Esophagus squamous epithelium (tissue), 5 donors: ENCODE measurements at places on chromosomes 16 and 17.

GRCh38 chr16:89197633-89198416 is 2.5 kb downstream of the SLC22A31 start:
- DNase-seq, result no peak

- DNase-seq, result no peak
Measured at GRCh38 chr16:63653044-63653839, 1468.6 kb downstream of the CDH11 start.

- DNase-seq, result no peak
Measured at GRCh38 chr16:65787921-65788320, 578.6 kb upstream of the CDH5 start.

DNA sequence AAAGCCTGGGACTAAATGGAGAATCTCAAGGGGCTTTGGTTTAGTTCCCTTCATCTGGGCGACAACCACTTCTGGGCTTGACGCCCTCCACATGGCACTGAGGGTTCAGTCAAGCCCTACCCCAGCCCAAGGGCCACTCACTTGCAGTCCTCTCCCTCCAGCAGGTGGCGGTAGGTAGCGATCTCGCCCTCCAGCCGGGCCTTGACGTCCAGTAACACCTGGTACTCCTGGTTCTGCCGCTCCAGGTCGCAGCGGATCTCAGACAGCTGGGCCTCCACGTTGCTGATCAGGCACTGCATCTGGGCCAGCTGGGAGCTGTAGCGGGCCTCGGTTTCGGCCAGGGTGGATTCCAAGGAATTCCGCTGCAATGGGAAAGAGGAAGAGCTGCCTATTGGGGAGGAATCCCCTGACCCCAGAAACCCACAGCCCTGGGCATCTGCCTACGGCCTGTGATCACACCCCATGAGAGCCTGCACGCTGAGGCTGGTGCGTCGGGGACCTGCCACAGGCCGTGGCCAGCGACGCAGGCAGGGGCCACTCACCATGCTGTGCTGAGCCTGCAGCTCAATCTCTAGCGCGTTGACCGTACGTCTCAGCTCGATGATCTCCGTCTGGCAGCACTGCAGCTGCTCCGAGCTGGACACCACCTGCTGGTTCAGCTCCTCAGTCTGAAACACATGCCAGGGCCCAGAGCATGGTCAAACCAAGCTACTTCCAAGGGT is 2.7 kb downstream of the KRT36 start:
- DNase-seq, result no peak

- no peak for DNase-seq
Measured at GRCh38 chr16:54286366-54287130, at the start of gene IRX3. IRX3 (minus strand) TSS chr16:54286787; CDS start chr16:54286050, 737 bp downstream.

GRCh38 chr17:48310748-48311213 is 119.2 kb downstream of the SKAP1 start:
- DNase-seq, result no peak

- no peak for DNase-seq
Measured at GRCh38 chr17:70484496-70484895, 315.2 kb downstream of the KCNJ2 start.

- DNase-seq, result no peak
Measured at GRCh38 chr16:87178977-87179376, 138.2 kb downstream of the C16orf95 start.

DNA sequence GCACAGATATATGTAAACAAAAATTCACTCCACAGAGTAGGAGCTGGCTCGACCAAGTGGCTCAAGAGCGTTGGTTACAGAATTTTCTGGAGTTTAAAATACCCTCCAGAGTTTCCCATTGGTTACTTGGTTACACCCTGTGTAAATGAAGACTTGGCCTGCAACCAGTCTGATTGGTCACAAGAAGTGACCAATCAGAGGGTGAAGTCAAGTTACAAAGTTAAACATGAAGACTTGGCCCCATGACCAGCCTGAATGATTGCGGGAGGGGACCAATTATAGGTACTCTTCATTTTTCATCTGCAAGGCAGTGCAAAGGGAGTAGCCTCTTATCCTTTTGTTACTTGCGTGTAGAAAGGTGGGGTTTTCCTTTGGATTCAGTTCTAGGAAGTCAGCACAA is 121.3 kb upstream of the SALL1 start:
- DNase-seq, result no peak

GRCh38 chr17:77319211-77320043 is 178.7 kb downstream of the SEC14L1 start:
- DNase-seq, result no peak

GRCh38 chr17:59315866-59316265 is 15.6 kb upstream of the YPEL2 start:
- DNase-seq, result no peak

DNA sequence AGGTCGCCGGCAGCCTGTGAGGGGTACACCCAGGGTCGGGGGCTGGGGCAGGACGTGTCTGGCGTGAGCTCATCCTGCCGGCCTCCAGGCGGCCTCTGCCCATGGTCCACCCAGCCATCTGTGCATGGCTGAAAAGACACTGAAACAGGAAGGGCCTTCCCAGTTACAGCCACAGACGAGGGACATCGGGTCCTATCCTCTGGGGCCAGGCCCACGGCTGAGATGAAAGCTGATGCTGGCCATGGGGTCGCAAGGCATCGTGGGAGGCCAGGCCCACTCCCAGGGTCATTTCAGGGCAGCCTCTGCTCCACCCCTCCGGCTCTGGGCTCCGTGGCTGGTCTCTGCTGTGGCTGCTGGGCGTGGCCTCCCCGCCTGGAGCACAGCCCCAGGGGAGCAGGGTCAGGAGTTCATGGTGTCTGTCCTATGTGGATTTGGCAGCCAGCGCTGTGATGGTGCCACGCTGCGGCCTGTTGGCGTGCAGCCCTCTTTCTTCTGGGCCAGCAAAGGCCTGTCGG is 16.6 kb upstream of the ATP6V0C start:
- DNase-seq, result no peak

- DNase-seq, result no peak
Measured at GRCh38 chr17:78577296-78577695, at the start of gene DNAH17. DNAH17 (minus strand) TSS chr17:78577396; CDS start chr17:78575057, 2,339 bp downstream.

DNA sequence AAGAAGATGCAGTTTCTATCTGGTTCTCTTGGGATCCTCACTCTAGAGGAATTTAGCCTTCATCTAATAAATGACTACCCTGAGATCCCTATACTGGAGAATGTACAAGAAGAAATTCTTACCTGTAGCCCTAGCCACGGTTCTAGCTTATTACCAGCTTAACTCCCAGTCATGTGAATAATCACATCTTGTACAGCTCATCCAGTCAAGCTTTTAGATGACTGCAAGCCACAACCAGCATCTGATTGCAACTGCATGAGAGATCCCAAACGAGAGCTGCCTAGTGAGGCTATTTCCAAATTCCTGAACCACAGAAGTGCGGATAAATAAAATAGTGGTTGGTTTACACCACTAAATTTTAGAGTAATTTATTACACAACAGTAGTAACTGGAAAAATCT is 196.0 kb upstream of the CPHXL start:
- DNase-seq, result no peak

- no peak for DNase-seq
Measured at GRCh38 chr17:75834928-75835653, 9.1 kb downstream of the UNC13D start.

- DNase-seq, result no peak
Measured at GRCh38 chr16:1678500-1679098, 520 bp downstream of the JPT2 start.

DNA sequence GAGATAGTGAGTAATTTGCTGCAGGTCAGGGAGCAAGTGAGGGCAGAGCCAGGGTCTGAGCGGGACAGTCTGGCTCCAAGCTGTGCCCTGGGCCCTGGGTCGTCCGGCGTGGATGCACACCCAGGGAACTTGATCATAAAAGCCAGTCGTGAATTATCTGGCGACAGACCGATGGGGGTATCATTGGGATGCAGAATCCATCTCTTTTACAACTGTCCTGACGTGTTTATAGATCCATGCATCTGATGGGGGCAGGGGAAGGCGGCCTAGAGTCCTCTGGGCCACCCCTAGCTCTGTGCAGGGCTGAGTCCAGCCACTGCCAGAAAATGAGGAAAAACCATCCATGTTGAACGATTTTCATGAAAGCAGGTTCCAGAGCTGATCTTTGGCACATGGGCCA is 332.8 kb downstream of the C16orf95 start:
- DNase-seq, result no peak

DNA sequence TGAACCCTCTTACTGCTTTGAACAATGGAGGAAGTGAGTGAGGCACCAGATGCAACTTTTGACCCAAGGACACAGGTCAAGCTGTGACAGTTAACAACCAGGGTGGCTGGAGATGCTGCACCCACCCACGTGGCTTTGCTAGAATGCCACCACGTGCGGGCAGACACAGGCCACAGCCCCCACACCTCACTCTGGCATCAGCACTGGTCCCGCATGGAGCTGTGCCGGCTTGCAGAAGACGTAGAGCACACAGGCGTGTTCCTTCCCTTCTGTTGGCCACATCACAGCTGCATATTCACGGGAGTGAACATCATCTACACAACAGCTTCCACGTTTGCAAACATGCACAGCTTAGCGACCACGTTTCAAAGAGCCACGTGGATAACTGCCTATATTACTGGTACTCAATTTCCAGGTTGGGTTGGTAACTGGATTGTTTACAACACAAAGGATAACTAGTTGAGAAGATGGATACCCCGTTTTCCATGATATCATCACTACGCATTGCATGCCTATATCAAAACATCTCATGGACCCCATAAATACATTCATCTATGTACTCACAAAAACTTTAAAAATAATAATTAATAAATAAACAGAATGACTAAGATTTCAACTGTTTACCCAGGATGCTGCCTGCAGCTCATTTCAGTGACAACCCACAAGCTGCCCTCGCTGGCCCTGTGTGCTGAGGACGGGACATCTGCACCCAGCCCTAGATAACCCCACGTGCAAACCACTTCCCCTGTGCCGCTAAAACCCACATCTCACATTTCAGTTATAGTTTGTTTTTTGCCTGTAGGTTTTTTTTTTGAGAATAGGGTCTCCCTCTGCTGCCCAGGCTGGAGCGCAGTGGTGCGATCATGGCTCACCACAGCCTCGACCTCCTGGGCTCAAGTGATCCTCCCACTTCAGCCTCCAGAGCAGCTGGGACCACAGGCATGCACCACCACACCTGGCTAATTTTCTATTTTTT is 132.0 kb downstream of the ANKRD11 start:
- DNase-seq, result no peak

GRCh38 chr16:53537626-53538025 is 34.6 kb upstream of the AKTIP start:
- DNase-seq, result no peak

DNA sequence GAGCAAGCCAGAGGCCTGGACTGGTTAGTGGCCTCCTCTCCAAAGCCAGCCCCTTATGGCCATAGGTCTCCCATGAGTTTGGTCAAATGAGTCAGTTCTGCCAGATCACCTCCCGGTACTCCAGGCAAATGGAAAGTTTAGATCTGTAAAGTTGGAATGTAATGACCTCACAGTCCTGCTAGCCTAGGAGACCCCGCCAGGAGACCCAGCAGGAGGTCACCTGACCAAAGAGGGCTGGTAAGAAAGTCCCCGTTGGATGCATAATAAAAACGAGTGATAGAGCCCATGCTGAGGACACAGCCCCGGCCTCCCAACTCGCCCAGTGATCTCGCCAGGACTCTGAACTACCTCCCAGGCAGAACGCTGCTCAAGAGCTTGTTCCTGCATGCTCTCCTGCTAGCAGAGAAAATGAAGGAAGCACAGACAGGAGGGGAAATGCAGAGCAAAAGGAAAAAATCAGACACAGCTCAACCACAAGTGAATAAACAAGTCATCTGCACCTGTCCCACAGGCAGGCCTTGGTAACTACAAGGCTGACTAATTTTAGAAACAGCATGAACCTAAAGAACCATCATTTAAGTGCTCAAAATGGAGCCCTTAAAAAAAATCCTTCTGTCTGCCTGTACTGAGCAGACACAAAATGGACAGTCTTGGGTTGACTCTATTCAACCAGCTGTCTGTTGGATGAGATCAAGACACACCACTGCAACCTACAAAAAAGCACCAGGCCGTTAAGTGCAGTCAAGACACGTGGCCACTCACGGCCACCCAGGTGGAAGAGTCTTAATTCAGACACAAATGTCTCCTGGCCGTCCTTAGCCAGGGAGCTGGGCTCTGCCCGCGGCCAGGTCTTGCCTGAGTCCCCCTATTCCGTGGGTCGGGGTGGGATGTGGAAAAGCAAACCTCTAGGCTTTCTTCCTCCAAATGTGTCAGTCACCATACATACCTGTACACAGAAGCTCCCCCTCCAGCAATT is 9.2 kb downstream of the CDIP1 start:
- DNase-seq, result no peak

- DNase-seq, result no peak
Measured at GRCh38 chr16:52446080-52446479, 100.9 kb downstream of the TOX3 start.

GRCh38 chr17:4710693-4711634 is 532 bp downstream of the ARRB2 start:
- DNase-seq, result no peak

DNA sequence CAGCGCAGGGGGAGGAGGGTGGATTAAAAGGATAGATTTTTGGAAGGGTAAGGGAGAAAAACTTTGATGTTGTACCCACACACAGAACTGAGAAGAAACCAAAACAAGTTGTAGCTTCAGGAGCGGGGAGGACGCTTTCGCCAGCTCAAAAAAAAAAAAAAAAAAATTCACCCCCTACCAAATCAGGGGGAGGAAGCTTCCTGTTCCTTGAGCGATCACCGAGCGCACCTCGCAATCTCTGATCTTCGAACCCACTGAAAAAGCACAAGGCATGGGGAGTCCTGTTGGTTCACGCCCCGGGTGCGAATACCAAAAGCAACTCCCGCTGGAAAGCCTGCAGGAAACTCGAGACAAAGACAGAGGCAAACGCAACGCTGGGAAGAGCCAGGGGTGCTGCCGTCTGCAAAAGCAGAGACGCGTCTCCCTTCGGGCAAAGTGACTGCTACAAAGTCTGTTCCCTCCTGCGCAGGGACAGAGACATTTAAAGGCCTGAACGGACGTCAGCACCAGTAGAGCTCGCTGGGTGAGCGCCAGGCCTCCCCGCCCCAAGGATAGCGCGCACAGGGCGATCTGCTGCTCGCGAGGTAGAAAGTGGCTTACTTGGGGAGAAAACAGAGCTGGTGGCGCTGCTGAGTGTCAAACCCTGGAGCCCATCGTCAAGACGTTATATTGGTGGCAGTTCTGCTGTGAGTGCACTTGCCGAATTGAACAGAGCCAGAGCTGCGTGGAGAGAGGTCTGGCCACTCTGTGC is 190.4 kb downstream of the USP22 start:
- DNase-seq, result no peak

- no peak for DNase-seq
Measured at GRCh38 chr17:48566717-48567116, 11.4 kb downstream of the HOXB4 start.
